ENCODE measurements at places on chromosomes 5 and 9.

DNA sequence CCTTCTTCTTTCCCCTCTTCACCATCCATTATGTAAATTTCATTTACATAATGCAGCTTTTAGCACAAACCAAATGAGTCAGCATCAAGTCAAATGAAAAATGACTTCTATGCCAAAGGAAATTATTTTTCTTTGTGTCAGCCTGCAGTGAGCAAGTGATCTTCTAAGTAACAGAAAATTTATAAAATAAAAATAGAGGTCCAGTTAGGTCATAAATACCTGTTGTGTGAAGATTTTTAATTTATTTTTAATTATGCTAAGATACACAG, 16.7 kb upstream of the THG1L start:
- no peak for DNase-seq

DNA sequence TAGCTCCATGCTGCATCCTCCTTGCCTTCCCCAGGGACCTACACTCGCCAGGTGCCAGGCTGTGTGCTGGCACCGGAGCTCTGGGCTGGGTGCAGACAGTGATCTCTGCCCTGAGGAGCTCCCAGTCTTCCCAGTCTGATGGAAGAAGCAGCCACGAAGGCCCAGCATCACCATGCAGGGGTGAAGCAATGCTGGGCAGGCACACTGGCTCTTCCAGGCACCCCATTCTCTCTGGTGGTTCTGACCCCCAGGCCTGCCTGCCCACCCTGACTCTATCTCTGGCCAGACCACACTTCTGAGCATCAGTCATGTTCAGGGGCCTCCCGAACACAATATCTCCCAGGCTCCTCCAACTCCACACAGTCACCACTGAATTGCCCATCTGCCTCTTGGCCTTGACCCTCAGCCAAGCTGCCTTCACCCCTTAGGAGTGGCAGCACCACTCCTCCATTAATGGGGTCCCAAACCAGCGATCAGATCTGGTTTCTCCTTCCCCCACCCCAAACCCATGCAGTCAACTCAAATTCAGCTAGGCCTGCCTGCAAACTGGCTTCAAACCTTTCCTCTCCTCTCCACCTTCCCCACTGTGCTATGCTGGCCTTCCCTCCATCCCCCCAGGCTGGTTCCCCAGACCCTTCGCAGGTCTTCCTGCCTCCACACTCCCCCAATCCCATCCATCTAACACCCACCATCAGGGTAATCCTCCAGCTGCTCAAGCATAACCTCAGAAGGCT, 102.7 kb upstream of the MVB12B start:
- no peak for DNase-seq

DNA sequence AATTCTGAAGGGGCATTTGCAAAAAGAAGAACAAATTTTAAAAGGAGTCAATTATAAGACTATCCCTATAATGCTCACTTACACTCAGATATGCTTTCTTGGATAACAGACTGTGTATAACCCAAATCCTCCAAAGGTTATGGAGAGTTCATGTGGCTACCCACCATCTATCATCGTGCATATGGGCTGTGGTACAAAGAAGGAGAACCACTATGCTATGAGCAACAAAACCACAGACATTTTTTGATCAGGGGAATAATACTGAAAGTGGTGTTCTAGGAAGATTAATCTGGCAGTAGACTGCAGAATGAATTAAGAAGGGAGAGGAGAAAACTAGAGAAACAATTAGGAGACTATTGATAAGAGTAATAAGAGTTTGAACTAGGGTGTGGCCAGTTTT, 16.8 kb downstream of the NR3C1 start:
- DNase-seq = no peak

- no peak for DNase-seq
Observed at GRCh38 chr5:77367741-77368140, 124.4 kb downstream of the WDR41 start.

- no peak for DNase-seq
Observed at GRCh38 chr5:139795074-139796001, at the start of gene PSD2. PSD2 (plus strand) TSS chr5:139795808; CDS start chr5:139809441, 13,633 bp downstream.

- no peak for DNase-seq
Observed at GRCh38 chr5:36357391-36357975, 55.8 kb upstream of the RANBP3L start.

GRCh38 chr5:34928267-34928666, 1.1 kb upstream of the DNAJC21 start:
- DNase-seq = no peak

DNA sequence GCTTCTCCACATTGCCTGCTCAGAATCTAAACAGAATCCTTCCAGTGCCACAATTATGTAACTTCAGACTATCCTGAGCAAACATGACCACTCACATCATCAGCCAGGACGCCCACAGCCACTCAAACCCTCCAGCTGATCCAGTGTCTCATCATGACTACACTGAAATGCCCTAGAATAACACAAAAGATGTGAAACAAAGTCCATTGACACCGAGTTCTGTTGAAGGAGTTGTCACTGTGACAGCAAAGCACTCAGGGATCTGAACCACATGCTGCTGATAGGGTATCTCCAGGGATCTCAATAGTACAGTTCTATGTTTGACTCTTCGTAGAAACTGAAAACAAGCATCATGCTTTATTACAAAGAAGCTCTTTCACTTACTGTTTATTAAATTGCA, 150.2 kb downstream of the GABBR2 start:
- DNase-seq = no peak

- no peak for DNase-seq
Observed at GRCh38 chr5:114665551-114665950, 303.7 kb downstream of the KCNN2 start.

DNA sequence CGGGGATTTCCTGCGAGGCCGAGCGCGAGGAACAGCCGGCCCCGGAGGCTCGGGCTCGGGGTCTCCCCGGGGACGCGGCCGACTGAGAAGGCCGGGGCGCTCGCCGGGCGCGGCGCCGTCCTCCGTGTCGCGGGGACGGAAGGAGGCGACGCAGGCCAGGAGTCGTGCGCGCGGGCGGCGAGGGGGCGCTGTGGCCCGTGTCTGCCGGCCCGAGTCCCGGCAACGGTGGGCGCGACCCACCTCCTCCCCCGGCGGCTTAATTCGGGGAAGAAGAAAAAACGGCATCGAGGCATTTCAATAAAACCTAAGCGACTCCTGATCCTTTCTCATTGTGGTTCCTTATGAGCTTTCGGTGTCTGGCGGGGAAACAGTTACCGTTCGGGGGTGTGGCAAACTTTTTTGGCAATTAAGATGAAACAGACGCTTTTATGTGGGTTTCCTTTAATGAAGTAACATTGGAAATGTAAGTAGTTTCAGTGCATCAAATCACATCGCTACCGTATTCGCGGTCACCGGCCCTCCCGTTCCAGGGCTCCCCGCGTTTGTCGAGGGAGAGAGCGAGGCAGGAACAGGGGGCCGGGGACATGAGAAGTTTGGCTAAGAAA, 3.7 kb upstream of the IRX2 start:
- no peak for DNase-seq

- peak; percentile 17 for DNase-seq
Observed at GRCh38 chr5:39189292-39189955, 29.9 kb downstream of the FYB1 start.

- DNase-seq = no peak
Observed at GRCh38 chr5:172901788-172902496, 57.3 kb upstream of the RPL26L1 start.

- DNase-seq = peak; percentile 65
Observed at GRCh38 chr9:98037357-98037756, 19.2 kb upstream of the NANS start.

DNA sequence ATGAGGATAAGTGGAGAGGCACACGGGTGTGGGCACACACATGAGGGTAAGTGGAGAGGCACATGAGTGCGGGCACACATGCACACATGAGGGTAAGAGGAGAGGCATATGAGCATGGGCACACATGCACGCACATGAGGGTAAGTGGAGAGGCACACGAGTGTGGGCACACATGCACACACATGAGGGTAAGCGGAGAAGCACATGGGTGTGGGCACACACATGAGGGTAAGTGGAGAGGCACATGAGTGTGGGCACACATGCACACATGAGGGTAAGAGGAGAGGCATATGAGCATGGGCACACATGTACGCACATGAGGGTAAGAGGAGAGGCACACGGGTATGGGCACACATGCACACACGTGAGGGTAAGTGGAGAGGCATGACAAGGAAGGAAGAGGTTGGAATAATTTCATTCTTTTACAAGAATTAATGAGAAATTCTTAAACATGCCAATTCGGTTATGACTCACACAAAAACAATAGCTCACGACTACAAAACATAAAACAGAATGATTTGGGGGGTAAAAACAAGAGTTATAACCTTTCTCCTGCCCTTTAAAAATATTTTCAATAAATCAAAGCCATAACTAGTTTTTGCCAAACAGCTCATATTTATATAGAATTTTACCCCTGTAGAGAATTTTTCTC, 67.5 kb downstream of the APBA1 start:
- DNase-seq = no peak

GRCh38 chr5:65753189-65753588, 31.2 kb downstream of the NLN start:
- no peak for DNase-seq

DNA sequence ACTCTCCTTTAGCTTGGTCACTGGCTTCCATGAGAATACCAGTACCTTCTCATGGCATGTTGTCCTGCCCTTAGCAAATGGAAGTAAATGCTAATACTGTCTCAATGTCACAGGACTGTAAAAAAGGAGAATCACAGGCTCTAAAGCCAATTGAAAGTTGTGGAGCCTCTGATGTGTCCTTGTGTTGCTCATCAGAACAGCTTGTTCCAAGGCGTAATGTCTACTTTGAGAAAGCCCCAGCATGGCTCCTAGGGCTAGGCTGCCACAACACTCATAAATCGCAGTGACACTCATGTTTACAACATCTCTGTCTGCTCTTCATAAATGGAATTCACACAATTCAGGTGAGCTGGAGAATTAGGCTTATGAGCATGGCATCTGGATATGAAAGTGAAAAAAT, 94.9 kb downstream of the ACTL7B start:
- no peak for DNase-seq

GRCh38 chr5:40599676-40600075, 80.0 kb upstream of the PTGER4 start:
- no peak for DNase-seq

GRCh38 chr5:34817558-34818351, 21.2 kb upstream of the TTC23L start:
- DNase-seq = no peak

DNA sequence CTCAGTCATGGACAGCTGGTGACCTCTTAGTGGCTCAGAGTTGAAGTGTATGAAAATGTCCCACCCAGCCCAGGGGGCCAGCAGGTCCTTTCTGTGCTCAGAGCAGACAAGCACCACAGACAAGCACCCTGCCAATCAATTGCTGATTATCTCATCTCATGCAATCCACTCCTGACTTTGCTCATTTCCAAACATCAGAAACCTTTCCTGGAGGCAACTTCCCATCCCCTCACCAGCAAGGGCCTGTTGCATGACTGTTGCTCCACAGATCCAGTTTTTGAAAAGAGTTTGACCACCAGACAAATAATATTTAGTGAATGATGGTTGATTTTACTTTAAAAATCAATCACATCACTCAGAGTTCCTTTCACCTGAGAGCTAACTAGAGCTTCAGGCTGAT, 397.3 kb upstream of the KLF4 start:
- DNase-seq = no peak

DNA sequence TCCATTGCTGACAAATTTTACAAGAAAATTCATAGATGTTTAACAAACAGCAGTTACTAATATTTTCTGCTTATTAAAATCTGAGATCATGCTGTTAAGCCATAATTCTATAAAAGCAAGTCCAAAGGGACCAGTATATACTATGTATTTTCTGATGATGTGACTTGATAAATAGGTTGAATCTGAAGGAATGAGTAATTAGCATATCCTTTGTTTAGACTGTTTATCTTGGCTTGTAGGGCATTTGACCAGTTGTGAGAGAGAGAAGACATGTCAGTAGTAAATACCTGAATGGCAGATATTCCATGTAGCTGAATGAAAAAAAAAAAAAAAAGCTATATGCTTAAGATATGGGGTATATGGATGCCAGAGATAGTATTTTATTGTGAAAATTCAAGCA, 14.6 kb downstream of the CPEB4 start:
- DNase-seq = no peak

GRCh38 chr5:135179308-135179980, 145.4 kb upstream of the PITX1 start:
- DNase-seq = no peak

GRCh38 chr5:96885518-96886338, 9.4 kb downstream of the ERAP2 start:
- no peak for DNase-seq

GRCh38 chr5:35487233-35488025, 130.2 kb upstream of the SPEF2 start:
- no peak for DNase-seq

GRCh38 chr5:103741984-103742383, 179.4 kb upstream of the NUDT12 start:
- DNase-seq = no peak

DNA sequence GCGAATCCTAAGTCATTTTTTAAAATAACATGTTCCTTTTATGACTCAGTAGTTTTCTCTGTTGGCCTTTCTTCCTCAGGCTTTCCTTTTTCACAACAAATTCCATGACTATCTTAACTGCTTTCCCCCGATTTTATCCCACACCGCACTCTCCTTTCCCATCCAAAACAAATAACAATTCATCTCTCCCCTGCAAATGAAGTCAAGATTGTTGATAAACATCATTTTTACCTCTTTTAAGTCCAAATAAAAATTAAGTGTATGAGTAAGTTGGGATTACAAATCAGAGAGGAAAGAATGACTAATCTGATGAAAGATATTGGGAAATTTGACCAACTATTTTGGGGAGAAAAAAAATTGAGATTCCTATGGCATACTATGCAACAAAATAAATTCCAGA, 47.3 kb downstream of the SEC61B start:
- DNase-seq = no peak

DNA sequence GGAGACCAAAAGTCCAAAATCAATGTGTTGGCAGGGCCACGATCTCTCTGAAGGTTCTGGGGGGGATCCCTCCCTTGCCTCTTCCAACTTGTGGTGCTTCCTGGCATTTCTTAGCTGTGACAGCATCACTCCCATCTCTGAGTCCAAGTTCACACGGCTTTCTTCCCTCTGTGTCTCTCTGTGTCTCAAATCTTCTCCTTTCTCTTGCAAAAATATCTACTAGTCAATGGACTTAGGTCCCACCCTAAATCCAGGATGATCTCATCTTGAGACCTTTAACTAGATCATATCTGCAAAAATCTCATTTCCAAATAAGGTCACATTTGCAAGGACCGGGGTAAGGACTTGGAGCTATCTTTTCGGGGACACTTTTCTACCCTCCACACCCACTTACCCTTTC, 186.1 kb downstream of the HSD17B3 start:
- no peak for DNase-seq

GRCh38 chr9:34419716-34420504, 38.5 kb downstream of the FAM219A start:
- DNase-seq = no peak

- no peak for DNase-seq
Observed at GRCh38 chr5:54454602-54455001, 897 bp upstream of the HSPB3 start.

DNA sequence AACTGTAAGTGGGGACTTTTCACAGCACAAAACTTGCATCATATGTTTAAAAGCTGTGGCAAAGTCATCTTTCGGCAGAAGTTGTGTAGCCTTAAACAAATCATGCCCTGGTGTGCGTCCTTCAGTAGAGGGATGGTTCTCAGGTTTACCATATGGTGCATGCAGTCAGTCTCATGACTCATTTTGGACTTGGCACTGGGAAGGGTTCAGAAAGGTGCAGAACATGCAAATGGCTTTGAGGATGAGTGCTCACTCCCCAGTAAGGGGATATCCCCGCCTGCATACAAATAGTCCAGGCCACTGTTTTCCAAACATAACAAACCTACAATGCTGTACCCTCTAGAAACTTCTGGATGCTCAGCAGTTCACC, 260.3 kb downstream of the NDUFS4 start:
- DNase-seq = no peak

- no peak for DNase-seq
Observed at GRCh38 chr5:14998491-14998890, 126.9 kb upstream of the ANKH start.
